Heart right ventricle (tissue), 16 donors: ENCODE measurements at places on chromosomes 2 and 18.

- DNase-seq: no peak
Measured at GRCh38 chr2:67996772-67997527, 65.9 kb downstream of the C1D start.

- DNase-seq: no peak
Measured at GRCh38 chr2:37201208-37201607, 4.9 kb downstream of the CEBPZOS start.

DNA sequence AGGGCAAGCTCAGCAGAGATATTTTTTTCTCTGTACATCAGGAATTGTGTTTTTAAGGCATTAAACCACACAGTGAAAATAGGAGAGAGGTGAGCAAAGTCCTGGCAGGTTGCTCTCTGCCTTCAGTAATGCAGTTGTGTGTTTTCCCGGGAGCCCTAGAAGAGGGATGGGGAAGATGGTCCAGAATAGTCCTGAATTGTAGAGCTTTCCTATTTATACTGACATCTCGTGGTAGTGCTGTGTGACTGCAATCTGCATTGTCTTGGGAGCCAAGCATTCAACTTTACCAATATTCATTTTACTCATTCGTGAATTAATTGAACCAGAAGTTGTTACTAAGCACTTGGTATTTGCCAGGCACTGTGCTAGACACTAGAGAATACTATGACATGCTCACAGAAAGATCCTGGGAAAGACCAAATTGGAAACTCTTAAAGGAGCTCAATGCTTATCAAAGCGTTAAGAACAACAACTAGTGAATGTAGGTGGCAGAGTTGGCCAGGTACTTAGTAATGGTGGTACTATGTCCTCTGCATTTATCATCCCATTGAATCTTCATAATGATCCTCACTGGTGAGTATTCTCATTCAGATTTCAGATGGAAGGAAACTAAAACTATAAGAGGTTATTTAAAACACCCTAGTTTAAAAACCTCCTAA, 214.6 kb downstream of the TRIB2 start:
- DNase-seq: no peak

DNA sequence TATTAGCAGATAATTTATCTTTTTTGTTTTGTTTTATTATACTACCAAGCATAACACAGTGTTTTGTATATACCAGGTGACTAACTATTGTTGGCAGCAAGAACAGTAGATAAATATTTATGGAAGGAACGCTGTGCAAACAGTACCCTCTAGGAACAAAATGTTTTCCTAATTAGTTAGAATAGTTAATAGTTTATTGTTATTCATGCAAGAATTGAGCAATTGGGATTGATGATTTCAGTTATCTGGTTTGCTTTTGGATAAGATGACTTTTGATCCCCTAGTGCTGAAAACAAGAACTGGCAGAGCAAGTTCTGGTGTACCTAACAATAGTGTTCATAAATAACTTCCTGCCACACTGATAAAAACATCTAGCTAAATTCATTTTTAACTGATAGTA, 323.3 kb downstream of the TGIF1 start:
- DNase-seq: no peak

- DNase-seq: no peak
Measured at GRCh38 chr2:180829836-180830235, 150.6 kb upstream of the UBE2E3 start.

DNA sequence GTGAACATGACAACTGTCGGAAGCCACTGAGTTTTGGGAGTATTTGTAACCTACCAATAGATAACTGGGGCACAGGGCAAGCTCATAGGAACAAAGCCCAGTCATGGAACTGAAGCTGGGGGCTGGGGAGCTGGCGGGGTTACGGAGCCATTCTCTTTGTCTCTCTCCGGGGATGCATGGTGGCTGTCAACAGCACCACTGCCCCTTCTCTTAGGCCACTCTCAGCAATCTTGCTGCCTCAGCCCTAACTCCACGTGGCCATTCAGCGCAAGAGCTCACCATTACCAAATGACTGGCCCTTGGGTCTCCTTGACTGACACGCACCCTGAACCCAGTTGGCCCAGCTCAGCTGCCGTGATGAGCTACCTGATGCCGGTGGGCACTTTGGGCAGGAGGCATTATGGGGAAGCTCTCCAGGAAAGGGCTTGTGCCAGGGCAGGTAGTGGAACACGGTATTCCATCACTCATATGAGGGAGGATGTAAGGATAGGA, 33.6 kb upstream of the ODC1 start:
- DNase-seq: no peak

DNA sequence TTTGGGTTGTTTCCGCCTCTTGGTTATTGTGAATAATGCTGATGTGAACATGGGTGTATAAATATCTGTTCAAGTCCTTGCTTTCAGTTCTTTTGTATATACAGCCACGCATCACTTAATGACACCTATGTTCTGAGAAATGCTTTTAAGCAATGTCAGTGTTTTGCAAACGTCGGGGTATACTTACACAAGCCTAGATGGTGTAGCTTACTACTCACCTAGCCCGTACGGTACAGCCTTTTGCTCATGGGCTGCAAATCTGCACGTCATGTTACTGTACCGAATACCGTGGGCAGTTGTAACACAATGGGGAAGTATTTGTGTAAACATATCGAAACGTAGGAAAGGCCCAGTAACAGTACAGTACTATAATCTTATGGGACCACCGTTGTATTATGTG, 12.4 kb downstream of the RALB start:
- no peak for DNase-seq

DNA sequence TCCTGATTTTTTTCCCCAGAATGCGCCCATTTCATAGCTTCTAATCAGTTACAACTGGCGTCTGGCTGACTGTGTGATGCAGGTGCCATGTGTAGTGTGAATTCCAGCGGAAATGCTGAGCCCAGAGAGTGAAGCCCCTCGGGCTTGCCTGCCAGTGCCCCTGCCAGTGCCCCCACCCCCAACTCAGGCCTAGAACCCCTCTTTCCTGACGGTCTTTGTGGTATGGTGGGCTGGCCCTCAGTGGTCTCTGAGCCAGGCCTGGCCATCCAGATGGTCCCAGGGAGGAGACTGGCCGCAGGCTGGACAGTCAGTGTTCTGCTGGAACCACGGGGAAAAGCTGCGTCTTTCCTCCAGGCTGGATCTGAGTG, 3.1 kb downstream of the RAMP1 start:
- no peak for DNase-seq

DNA sequence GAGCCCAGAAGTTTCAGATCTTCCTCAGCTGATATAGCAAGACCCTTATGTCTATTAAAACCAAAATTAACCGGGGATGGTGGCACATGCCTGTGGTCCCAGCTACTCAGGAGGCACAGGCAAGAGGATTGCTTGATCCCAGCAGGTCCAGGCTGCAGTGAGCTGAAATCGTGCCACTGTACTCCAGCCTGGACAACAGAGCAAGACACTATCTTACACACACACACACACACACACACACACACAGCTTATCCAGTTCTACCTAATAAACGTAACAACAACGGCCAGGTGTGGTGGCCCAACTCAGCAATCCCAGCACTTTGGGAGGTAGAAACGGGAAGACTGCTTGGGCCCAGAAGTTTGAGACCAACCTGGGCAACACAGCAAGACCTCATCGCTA, 7.5 kb downstream of the LPIN2 start:
- DNase-seq: no peak

- DNase-seq: no peak
Measured at GRCh38 chr2:94869552-94870439, 1.4 kb upstream of the TEKT4 start.

GRCh38 chr2:26284132-26284531, 39.4 kb downstream of the HADHB start:
- DNase-seq: no peak

DNA sequence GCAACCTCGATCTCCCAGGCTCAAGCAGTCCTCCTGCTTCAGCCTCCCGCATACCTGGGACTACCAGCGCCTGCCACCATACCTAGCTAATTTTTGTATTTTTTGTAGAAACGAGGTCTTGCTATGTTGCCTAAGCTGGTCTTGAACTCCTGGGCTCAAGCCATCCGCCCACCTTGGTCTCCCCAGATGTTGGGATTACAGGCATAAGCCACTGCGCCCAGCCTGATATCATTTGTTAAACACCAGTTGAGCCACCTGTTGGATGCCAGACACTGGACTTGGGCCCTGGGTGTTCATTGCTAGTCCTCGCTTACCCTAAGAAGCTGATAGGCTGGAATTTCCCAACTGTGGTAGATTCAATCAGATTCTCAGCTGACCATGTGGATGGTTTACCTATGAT, 79.8 kb downstream of the ITGB1BP1 start:
- DNase-seq: no peak

DNA sequence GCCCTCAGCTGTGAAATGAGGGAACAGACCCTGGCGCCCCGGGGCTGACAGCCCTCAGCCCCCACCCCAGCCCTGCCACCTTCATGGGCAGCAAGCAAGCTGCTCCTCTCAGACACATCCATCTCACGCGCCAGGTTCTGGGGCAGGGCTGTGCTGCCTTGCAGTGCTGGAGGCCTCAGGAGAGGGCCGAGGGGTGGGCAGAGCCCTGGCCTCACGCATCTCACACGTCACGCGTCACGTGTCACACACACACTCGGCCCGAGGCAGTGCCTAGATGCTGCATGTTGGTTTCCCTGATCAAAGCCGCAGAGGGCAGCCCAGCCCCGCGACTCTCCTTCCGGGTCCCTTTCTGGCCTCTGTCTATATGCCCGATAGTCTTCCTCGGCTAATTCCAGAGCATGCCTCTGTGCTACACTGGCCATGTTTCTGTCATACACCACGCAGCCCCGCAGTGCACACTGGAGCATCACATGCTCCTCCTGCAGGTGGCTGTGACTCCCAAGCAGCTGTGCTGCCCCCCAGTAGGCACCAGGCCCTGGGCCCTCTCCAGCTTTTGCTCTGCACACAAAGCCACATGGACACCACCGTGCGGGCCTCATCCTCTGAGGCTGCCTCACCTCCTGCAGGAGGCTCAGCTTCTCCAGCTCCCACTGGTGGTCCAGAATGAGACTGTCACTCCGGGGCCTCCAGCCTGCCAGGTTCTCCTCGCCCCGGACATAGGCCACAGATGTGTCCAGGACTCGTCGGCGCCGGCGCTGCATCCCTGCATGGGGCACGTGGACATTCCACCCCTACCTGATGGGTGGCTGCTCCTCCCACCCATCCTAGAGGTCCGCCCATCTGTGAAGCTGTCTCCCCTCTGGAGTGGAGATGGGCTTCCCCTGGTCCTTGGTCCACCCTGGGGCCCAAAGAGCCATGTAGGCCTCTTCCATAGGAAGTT, 31.4 kb downstream of the AQP12A start:
- DNase-seq: no peak

GRCh38 chr2:28287256-28287915, 105.3 kb upstream of the FOSL2 start:
- no peak for DNase-seq

DNA sequence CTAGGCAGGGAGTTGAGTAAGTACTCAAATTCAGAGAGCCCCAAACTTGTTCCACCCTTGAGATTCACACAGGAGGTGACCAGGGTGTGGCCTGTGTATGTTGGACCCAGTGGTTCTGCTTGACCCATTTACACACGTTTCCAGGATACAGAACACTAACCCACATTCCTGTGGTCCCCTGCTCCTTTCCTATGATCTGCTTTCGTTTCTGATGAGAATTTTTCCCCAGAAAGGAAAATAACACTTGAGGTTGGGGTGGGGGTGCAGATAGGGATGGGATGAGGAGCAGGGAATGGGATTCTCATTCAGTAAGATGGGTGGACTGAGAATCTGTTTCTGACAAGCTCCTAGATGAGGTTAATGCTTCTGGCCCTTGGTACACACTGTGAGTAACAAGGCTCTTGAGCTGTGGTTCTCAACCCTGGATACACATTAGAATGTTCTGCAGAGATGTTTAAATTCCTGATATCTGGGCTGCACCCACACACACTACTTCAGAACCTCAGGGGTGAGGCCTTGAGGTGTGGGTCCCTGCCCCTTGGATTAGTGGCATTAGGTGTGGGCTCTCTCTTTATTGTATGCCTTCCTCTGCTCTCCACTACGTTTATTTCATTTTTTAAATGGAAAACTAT, 58.4 kb downstream of the TPGS2 start:
- no peak for DNase-seq

DNA sequence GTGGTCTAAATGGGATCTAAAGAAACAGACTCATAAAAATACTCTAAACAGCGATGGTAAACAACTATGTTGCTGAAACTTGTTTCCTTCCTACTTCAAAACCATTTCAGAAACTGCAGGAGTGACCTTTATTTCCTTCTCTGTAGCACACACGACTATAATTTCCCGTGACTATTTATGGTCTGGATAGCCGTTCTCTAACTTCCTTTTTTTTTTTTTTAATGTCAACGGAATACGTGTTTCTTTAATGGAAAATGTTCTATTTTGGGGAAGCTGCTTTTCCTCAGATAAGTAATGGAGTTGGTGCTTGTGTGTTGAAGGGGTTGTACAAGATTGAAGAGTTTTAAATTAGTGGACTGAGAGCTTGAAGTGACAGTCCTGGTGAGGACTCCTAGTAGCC, 224.1 kb downstream of the PHLPP1 start:
- no peak for DNase-seq

GRCh38 chr2:150639383-150639782, 151.9 kb upstream of the RND3 start:
- DNase-seq: no peak

DNA sequence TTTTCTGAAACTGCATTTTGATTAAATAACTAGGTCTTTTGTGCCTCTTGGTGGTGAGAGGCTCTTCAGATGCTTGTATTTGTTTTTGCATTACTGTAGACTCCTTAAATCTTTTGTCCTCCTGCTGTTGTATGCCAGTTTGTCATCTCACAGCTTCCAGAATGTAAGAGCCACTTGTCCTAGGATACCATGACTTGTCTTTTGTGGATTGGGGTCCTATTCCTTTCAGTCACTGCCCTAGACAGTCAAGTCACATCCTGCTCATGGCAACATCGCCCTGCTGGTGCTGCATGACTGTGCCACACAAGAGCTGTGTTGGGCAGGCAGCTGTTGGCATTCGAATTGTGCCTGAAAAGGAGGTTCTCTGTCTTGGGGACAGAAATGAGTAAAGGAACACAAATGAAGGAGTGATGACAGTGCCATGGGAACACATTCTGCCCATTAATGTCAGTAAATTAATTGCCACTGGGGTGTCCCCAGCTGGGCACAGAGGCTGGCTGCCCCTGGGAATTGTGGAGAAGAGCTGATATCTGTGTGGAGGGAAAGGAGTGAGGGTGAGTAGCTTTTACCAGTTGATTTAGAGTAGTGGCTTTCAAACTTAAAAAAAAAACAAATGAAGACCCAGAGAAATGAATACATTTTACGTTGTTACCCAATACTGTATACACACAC, 140.3 kb downstream of the ARL6IP6 start:
- DNase-seq: no peak

- peak; percentile 27 for DNase-seq
Measured at GRCh38 chr2:172285010-172285621, 142.3 kb upstream of the ITGA6 start.

GRCh38 chr18:59196161-59196725, 23.7 kb upstream of the GRP start:
- no peak for DNase-seq

- DNase-seq: no peak
Measured at GRCh38 chr2:214713080-214713830, 96.2 kb downstream of the BARD1 start.

DNA sequence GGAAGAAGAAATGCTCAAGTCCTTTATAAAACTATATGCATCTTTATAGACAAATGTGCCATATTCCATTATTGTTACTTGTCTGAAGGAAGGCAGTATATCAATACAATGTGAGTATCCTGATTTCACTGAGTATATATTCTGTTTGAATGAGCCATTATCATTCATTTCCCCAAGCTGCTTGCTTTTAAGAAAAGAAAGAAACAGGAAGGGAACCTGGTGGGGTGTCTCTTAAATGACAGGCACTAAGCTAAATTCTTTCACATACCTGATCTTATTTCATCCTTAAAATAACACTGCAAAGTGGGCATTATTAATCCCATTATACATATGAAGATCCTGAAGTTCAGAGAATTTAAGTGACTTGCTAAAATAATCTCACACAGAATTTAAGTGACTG, 307.9 kb downstream of the SLC8A1 start:
- no peak for DNase-seq
